ENCODE measurements at places on chromosomes 3 and 15. TPM values are rescaled to one million over a fixed set of nuclear protein-coding genes. Genes with fewer than 3 reads are reported as not detected.

Gene PRR20G
- not detected for total RNA-seq

DNA sequence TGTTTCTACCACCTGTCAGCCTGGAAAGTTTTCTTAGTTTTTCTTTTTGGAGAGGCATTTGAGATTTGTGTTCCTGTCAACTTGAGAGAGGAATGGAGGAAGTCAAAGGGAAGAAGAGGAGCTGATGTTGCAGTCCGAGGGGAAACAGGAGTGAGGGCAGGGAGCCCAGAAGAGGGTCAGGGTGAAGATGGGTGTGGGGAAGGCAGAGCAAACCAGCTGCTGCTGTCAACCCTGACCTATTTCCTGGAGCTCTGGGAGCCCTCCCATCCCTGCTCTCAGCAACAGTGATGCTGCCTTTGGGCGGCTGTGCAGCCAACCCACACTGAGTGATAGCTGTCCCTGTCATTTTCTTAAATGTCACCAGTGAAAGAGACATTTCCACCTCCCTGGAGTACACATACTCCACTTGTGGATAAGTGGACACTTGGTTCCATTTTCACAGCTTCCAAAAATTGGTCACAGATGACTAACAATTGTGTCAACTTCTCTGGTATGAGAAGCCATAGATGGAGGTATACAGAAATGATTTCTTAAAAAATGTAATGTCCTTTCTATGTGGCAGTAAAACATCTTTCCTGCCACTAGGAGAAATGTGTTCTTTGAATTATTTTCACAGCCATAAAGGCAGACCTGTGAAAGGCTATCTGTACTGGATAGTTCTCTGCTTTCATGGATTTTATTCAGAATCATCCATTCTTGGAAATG, 556.3 kb upstream of the TBL1XR1 start:
- H3K36me3 ChIP-seq, result peaks cover 24% of the 10 kb centered on the region
- H3K4me1 ChIP-seq, result peaks cover 13% of the 10 kb centered on the region
- no peaks in the 10 kb centered on the region for H3K27me3 ChIP-seq
- no peak overlapping the region for H3K4me3 ChIP-seq
- DNase-seq, result no peak

Gene MYLK
- total RNA-seq, result 10.8 TPM

Gene CACNA2D2
- total RNA-seq, result 22.0 TPM

All from WTC11 (cell line).